ENCODE measurements at places on chromosomes 1 and 21.

GRCh38 chr1:119275145-119276134 lies 93.1 kb upstream of the HAO2 start:
- peak; percentile 55 for DNase-seq

DNA sequence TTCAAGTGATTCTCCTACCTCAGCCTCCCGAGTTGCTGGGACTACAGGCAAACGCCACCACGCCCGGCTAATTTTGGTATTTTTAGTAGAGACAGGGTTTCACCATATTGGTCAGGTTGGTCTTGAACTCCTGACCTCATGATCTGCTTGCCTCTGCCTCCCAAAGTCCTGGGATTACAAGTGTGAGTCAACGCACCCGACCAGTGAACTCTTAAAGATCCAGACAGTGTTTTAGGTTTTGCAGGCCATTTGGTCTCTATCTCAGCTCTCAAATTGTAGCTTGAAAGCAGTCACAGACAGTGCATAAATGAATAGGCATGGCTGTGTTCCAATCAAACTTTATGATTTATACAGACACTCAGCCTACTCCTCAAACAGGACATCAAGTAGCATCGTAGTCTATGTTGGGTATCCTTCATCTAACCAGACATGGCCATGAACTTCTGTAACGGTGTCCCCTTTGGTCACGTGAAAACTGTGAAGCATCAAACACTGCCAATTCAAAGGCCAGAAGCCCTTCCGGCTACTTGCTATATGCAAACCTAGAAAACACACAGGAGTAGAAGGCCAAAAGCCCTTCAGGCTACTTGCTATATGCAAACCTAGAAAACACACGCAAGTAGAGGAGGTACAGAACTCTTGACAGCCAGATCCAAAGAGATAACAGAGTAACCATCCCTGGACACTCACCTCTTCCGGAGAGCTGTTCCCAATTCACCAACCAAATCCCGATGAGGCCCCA lies 3.1 kb downstream of the FUCA1 start:
- DNase-seq: no peak

DNA sequence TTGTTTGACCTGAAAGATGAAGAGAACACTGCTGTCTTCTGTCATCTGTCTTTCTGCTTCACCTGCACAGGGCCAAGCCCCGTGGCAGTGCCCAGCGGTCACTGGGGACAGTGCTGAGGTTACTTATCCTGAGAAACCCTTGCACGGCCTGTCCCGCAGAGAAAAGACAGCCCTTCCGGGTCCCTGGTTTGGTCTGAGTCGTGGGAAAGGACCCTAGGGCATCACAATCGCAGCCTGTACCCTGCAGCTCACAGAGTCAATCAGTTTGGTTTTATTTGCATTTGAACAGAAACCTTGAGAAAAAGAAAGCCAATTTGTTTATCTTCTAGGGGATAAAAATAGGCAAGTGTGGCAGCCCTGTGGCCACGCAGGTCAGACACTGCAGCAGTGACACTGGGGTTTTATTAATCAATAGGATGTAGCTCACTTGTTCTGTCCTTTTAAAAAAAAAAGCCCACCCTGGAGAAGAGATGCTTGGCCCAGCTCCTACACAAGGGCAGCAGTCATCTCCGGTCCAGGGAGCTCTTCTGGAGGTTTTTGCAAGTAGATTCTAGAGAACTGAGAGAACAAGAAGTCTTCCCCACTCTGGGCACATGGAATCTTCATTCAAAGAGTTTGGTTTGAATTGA lies 120.0 kb downstream of the PEX14 start:
- peak; percentile 74 for DNase-seq

DNA sequence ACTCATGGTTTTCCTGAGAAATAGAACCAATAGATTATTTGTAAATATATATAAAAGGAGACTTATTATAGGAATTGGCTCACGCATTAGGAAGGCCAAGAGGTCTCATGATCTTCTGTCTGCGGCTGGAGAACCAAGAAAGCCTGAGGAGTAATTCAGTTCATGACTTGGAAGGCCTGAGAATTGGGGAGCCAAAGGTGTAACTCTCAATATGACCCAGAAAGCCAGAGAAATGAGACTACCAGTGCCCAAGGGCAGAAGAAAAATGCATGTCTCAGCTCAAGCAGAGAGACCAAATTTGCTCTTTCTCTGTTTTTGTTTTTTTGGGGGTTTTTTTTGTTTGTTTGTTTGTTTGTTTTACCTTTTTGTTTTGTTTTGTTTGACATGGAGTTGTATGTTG lies 19.5 kb downstream of the SLAMF7 start:
- no peak for DNase-seq
